ENCODE measurements at places on chromosomes 7 and 10. TPM values are rescaled to one million over a fixed set of nuclear protein-coding genes. Genes with fewer than 3 reads are reported as not detected.

- no peak for DNase-seq
Observed at GRCh38 chr7:55573234-55573900, 1.1 kb upstream of the VOPP1 start.

GRCh38 chr7:142942746-142943145 lies 3.5 kb downstream of the LLCFC1 start:
- DNase-seq = no peak

GRCh38 chr7:152868122-152869040 lies 108.8 kb downstream of the ACTR3B start:
- DNase-seq = no peak

GRCh38 chr10:79944428-79945395 lies 4.2 kb downstream of the SFTPD start:
- DNase-seq = no peak

GRCh38 chr7:52283335-52283734 lies 752.1 kb upstream of the POM121L12 start:
- DNase-seq = no peak

- no peak for DNase-seq
Observed at GRCh38 chr7:36677769-36678437, 46.4 kb downstream of the AOAH start.

GRCh38 chr7:147519062-147519461 lies 1071.5 kb upstream of the C7orf33 start:
- DNase-seq = no peak

DNA sequence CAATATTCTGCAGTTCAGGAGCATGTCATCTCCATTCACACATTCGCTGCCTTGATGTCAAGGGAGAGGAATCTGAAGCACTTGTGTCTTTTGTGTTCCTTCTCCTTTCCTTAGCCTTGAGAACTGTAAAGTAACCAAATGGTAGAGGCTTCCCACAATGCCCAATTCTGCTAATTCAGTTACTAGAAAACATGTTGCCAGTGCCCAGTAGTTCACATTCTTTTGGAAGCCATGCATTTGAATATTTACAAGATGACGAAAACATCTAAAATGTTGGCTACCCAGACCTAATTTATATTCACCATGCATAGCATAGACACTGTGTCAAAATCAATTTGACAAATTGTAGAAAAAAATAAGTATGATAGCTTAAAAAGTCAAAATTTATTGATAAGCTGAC lies 852.7 kb upstream of the PHF14 start:
- no peak for DNase-seq

Gene CYP2C9
- not detected for total RNA-seq

Gene GDF2
- total RNA-seq = not detected

Gene TACC2
- total RNA-seq = not detected
